ENCODE measurements at places on chromosomes 4 and X.

GRCh38 chr4:12360391-12360790 lies 931.7 kb upstream of the HS3ST1 start:
- DNase-seq = no peak

DNA sequence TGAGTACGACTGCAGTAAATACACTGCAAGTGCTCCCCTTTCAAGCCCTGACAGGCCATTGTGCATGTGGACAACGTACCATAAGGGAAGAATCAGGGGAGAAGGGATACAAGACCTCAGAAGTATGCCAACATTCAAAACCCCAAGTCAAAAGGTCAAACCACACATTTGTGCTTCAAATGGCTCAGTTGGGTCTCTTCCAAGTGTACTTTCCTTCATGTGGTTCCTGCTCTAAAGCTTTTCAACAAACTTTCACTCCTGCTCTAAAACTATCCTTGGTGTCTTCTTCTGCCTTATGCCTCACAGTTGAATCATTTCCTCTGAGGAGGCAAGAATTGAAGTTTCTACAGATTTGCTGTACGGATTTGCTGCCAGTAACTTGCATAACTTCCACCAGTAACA lies 305.7 kb upstream of the SLIT2 start:
- DNase-seq = no peak

- no peak for DNase-seq
Measured at GRCh38 chrX:18016941-18017340, 155.8 kb upstream of the RAI2 start.

GRCh38 chr4:153652051-153652784 lies 31.9 kb upstream of the TLR2 start:
- no peak for DNase-seq

DNA sequence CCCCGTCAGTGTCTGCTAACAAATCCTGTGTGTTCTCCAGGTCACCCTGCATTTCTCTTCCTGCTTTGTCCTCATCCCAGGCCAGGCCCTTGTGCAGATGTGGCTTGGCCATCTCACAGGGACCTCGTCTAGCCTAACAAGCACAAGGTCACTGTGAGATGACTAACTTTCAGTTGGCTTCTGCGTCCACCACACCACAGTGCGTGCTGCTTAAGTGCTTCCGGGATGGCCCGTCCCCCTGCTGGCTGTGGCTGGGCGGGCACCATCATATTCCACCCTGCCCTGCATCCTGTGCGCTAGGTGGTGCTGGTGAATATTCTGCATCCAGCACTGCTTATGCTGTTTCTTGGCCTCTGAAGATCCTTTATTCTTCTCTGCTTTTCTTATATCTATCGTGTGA lies 33.8 kb downstream of the RBBP7 start:
- DNase-seq = no peak

DNA sequence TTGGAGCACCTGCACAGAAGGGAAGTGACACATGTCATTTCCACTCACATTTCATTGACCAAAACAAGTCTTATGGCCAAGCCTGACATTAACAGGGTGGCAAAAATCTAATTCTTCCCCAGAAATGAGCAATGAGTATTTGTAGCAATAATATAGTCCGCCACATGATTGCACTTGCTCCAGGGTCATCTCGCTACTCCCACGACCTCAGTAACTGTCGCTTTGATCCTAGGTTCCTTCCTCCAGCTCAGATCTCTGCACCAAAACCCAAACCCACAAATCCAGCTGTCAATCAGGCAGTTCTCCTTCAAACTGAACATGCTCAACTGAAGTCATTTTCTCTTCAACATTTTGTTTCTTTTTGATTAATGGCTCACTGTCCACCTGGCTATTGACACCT lies 25.2 kb upstream of the PTTG2 start:
- DNase-seq = no peak

DNA sequence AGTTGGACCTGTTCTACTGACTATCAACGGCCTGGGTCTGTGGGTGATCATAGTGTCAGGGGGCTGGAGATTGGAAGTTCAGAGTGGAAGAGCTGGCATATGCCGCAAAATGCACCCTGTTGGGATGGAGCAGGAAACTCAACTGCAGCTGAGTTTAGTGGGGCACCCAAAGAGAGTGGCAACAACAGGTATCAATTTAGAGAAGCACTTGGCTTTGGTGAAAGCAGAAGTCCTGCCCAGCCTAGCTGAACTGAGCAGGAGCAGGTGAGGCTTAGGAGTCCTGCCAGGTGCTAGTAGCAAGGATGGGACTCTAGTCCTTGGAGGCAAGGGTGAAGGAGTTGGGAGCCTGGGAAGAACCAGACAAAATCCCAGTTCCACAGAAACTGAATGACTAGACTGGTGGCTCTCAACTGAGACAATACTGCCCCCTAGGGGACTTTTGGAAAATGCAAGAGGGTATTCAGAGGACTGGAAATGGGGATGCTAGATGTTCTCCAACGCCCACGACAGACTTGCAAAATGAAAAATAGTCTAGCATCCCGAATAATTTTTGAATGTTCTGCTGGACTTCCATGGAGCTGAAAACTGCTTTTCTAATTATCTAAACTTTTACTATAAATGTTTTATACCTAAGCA lies 49.4 kb downstream of the RTL9 start:
- peak; percentile 43 for DNase-seq

- no peak for DNase-seq
Measured at GRCh38 chr4:122889726-122890125, 32.7 kb downstream of the NUDT6 start.

GRCh38 chr4:25875281-25875745 lies 12.5 kb upstream of the SEL1L3 start:
- no peak for DNase-seq

DNA sequence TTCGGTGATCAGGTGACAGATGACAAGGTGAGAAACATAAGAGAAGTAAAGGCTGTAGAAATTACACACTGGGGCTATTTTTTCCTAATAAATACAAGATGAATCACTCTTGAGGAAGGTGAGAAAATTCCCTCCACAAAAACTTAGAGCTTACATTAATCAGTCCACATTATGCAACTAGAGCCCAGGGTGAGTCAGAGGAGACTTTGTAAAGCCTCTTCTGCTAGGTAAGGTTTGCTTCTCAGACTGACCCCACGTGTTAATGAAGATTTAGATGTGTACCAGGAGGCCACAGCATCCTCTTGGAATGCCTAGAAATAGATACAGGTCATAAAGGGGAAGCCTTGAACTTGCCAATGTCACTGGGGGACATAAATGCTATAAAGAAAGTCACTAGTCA lies 396.0 kb upstream of the SMIM31 start:
- DNase-seq = no peak

DNA sequence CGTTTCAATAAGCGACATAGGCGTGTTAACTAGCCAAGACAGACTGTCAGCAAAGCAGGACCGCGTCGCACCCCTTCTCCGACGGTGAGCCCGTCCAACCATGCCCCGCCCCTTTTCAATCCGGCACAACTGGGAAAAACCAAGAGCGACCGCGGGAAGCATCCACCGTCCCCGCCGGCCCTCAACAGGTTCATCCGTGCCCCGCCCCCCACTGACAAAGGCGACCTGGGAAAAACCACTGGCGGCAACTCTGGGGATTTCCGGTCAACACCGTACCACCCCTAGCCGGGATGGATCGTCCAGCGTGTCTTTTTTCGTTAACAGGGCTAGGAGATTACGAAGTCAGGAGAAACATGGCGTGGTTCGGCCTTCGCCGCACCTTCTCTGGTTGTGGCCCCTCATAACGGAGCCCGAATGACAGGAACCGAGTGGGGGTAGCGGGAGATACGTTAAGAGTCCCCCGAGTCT lies 377 bp downstream of the TIMM17B start:
- DNase-seq = no peak

DNA sequence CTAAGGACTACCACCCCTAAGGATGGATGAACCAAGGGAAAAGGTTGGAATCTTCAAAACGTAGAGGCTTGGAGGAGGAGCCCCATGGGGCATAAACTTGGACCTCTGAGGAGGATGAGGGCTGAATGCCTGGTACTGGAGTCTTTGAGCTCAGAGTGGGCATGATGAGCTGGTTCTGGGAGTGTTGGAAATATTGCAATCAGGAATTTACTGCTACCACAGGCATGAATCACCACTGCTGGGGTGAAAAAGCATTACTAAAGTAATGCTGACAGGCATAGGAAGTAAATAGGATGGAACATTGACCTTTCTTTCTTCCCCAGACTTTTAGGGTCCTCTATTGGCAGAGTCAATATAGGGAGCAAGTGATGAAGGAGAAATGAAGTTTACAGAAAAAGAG lies 105.8 kb upstream of the RPS6KA3 start:
- no peak for DNase-seq

DNA sequence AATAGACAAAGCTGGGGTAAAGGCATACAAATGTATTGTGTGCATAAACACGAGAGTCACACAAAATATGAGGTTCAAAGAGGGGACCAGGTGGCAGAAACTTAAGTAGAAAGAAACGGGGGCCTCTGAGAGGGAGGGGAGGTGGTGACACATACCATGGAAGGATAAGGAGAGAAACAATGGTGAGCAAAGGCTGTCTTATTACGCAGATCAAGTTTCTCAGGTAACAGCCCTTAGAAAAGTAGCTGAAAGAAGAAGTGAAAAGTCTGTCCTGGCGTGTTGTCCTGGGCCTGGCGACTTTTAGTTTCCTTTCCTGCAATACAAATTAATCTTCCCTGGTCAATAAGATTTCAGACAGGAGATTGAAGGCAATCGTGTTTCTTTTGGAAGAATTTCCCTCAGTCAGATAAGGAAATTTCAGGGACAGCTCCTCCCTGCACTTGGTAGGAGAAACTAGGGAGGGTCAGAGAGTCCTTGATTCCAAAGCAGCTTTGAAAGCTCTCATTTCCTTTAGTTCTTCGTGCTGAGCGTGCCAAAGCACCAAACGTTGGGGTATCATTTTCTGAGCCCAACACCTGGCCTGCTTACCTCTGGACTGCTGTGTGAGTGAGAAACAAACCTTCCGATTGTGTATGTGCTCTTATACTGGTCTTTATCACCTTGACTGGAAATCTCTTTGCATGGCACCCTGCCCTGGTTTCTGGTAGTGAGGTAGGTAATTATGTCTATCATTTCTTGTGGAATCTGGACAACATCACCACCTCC lies 676.7 kb upstream of the LCORL start:
- DNase-seq = no peak

Data from Panc1 (cell line).